Neural progenitor cell (in vitro differentiated cells): ENCODE measurements at places on chromosomes 5 and 9.

GRCh38 chr5:93954421-93955069 is 213.1 kb upstream of the POU5F2 start:
- peak; percentile 11 for DNase-seq

GRCh38 chr5:108728566-108729241 is 19.0 kb upstream of the FER start:
- DNase-seq: no peak

GRCh38 chr9:32502464-32502863 is 23.5 kb downstream of the RIGI start:
- no peak for DNase-seq

DNA sequence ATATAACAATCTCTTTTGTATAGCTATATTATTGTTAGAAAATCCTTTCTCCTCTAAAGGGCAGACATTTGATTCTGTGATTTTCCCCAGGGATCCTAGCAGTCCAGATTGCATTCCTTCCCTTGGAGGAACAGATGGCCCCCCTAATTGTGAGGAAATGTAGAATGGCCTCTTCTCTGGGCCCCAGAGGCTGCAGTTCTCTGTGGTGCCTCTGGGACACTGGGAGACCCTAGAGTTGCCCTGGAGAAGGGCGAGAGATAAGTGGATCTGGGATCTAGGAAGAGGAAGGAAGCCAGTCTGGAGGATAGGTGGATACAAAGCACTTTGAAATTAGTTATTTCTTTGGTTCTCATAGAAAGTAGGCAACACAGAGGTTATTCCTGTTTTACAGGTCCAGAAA is 1.9 kb upstream of the HINT2 start:
- DNase-seq: peak; percentile 52

GRCh38 chr9:99137225-99137624 is 32.3 kb downstream of the TGFBR1 start:
- DNase-seq: no peak

DNA sequence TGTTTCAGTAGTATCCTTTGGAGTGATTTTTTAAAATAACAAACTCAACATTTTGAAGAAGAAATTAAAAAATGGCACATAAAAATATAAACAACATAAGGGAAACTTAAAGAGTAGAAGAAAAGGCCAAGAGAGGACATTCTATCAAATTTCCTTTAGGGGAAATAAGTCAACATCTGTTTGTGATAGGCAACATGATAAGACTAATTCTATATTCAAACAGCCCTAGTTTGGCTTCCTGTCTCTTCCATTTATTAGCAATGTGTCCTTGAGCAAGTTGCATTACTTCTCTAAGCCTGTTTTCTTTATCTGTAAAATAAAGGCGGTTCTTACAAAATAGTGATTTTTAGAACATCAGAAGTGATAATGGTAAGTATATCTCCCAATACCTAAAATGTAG is 24.7 kb downstream of the TYRP1 start:
- DNase-seq: no peak
